ENCODE measurements at places on chromosomes 12 and 14. TPM values are rescaled to one million over a fixed set of nuclear protein-coding genes. Genes with fewer than 3 reads are reported as not detected.
A peak's percentile ranks its signal among the peaks of the same experiment; 100 is the strongest.

- peak; percentile 57 for DNase-seq
Observed at GRCh38 chr12:33703221-33703620, 263.6 kb upstream of the SYT10 start.

DNA sequence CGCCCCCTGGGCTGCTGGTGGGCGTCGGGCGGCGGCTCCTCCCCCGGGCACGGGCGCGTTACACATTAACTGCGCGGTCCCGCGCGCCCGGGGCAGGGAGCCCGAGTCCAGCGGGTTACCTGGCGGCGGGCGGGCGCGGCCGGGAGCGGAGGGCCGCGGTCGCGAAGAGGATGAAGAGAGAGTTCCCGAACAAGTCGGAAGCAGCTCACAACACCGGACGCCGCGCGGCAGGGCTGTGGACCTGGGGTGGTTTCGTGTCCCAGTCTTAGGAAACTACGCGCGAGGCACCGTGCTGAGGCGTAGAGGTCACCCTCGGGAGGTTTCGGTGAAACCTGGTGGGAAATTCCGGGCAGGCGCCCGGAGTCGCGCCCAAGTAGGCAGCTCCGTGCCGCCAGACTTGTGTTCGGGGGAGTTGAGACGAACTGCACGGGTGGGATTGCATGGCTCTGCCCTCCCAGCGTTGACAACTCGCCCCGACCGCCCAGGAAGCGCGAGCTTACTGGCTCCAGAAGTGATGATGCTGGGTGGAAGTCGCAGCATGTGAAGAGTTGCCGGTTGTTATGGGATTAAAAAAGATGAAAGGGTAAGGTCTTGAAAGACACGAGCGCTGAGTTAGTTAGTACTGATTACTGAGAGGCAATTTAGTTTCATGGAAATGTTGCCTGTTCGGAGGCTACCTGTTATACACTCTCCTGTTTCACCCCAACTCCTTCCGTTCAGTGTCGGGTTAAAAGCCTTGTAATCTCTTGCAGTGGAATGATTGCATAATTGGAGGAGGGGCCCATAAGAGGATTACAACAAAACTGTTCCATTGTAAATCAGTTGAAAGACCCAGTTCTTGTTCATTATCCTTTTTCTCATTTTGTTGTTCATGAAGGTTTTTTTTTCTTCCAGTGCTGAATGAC, 879 bp downstream of the RAB3IP start:
- peak; percentile 51 for DNase-seq

DNA sequence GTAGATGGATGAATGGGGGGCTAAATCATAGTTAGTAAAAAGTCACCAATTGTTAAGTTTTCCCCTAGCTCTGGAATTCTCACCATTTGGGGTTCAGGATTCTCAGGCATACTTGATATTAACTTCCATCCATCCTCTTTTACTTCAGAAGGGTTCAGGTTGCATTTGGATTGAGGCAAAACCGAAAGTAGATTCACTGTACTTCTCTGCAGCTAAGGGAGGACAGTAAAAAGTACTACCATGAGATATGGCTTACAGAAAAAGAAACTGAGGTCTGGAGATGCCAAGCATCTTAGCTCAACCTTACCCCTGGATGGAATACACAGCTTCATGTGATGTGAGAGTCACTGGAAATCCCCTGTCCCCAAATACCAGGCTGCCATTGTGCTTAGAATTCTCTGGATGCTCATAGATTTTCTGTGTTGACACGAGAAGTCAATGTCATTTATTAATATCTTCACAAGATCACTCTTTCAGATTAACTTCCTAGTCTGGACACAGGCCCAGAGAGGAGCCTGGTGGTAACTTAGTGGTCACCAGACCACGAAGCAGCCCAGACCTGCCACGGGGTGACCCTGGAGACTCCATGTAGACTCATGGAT, 87.1 kb downstream of the SSPN start:
- DNase-seq: no peak

GRCh38 chr12:127383281-127383680, 883.7 kb upstream of the TMEM132C start:
- peak; percentile 98 for DNase-seq

GRCh38 chr12:517538-517937, 57.8 kb downstream of the B4GALNT3 start:
- DNase-seq: no peak

GRCh38 chr12:130401703-130402102, 64.0 kb downstream of the PIWIL1 start:
- no peak for DNase-seq

DNA sequence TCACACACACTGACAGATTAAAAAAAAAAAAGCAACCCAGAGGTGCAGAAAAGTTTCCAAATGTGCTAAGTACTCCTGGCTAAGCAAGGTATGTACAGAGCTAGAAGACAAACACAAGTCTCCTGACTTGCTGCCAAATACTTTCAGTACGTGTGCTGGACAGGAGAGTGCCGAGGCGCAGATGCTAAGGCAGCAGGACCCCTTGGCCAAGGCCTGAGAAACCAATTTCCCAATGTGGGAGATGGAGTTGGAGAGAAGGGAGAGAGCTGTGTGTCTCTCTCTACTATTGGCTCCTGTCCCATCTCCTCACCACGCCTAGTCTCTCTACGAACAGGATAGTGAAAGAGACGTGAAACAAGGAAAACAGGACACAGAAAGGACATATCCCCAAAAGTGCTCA, 5.3 kb downstream of the SPRYD3 start:
- DNase-seq: no peak

- no peak for DNase-seq
Observed at GRCh38 chr14:63357841-63358240, 39.1 kb upstream of the GPHB5 start.

DNA sequence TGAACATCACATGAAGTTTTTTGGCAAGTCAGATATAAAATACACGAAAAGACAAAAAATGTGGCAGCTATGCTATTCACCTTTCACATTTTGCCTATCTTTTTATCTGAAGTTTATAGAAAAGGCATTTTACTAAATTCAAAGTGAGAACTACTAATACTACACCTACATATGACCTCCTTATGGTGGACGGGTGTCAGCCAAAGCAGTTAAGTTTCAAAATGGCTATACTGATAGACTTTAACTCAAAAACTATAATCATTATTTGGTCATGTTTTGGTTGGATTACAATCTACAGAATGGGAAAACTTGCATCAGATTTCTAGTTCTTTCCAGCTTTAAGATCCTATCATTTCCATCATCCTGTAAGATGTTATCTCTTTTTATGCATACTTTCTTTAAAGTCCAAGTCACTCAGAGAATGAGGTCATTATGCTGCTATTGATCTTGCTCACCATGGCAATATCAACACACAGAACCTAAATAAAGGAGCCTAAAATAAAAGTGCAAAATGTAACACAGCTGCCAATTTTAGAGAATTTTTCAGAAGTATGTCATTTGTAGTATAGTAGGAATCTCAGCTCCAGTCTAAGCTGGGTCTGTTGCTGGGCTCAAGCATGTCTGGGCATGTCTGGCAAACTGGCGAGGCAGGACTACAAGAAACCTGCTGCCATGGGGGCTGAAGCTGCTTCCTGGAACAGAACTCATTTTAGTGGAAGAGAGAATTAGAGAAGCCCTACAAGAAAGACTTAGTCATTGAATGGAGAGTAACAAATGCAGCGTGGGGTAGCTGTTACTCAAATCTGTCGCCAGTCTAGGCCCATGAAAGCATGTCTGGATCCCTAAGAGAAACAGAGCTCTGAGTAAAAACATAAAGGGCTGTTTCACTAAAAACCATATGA, 7.6 kb upstream of the AEBP2 start:
- peak; percentile 21 for DNase-seq

- peak; percentile 53 for DNase-seq
Observed at GRCh38 chr14:20866963-20867362, 24.2 kb upstream of the RNASE3 start.

- no peak for DNase-seq
Observed at GRCh38 chr12:45279931-45280830, 64.3 kb downstream of the ANO6 start.

DNA sequence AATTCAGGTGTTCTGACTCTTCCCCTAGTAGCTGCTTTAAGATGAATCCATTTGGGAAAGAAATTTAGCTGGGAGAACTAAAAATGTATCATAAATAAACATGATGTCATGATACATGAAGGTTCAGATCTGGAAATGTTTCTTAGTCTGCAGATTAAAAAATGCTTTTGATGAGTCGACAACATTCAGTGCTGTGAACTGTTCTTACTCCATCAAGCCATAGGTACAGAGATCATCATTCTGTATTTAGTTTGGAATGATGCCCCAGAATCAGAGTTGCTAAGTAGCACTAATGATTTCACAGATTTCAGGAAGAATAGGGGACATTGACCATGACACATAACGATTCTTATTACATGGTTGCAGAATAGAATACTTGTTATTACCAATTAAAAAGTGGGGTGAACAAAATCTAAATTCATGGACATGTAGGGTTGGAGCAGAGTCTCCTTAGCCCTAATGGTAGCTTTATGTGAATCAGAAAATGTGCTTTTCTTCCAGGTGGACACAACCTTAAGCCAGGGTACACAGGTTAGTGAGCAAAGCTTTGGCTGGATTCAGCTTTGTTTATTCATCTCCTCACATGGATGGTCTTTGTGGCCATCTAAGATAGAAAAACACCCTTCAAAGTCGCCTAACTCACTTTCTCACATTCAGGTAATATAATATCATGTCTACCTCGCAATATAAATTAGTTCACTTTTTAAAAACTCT, 205.4 kb upstream of the SEL1L start:
- no peak for DNase-seq

DNA sequence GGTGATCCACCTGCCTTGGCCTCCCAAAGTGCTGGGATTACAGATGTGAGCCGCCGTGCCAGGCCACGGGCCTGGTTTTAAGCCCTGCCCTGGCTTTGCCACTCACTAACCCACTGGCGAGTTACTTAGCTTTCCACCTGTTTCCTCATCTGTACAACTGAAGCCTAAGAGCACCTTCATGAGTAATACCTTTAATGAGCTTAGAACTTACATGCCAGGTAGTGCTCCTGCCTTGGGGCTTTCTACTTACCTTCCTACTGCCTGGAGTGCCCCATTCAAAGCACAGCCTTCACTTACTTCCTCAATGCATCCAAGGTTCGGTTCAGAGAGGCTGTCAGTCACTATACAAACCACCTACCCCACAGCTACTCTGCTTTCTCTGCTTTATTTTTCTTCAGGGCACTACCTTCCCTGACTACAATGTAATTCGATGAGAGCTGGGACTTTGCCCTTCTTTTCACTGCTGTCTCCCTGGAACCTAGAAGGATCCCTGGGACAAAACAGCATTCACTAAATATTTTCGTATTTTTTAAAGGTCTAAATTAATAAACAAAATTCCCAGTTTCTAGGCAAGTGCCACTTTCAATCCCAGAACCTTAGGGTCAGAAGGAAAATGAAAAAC, 13.8 kb downstream of the ZCCHC8 start:
- DNase-seq: peak; percentile 14

GRCh38 chr12:51846271-51846691, 2.2 kb downstream of the FIGNL2 start:
- DNase-seq: no peak

DNA sequence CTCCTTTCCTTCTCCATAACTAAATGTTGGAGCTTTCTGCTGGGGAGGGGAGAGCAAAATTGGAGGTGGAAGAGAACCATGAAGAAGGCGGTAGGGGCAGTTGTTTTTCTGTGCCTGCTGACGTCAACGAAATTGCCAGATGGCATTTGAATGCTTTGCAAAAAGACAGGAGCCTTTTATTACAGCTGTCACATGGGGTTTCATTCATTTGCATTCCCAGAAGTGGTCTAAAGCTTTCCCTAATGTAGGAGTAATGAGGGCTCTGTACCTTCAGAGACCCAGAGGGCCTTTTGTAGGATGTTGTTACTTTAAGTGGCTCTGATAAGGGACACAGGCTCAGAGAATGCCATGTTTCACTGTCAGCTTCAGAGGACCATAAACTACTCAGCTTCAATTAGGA, 107.1 kb upstream of the SLCO1C1 start:
- DNase-seq: no peak

DNA sequence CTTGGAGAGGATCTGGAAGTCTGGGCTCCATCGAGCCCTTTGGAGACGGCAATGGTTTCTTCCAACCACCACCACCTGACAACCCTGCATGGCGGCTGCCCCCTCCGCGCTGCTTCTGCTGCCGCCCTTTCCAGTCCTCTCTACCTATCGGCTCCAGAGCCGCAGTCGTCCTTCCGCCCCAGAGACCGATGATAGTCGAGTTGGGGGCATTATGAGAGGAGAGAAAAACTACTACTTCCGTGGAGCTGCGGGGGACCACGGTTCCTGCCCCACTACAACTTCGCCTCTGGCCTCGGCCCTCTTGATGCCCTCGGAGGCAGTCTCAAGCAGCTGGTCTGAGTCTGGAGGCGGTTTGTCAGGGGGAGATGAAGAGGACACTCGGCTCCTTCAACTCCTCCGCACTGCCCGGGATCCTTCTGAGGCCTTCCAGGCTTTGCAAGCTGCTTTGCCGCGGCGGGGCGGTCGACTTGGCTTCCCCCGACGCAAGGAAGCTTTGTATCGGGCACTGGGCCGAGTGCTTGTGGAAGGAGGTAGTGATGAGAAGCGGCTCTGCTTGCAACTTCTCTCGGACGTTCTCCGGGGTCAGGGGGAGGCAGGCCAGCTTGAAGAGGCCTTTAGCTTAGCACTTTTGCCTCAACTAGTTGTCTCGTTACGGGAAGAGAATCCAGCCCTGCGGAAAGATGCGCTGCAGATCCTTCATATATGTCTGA, 499 bp downstream of the TOGARAM1 start:
- peak; percentile 33 for DNase-seq

- DNase-seq: no peak
Observed at GRCh38 chr12:111773801-111774551, 7.2 kb downstream of the ALDH2 start.

DNA sequence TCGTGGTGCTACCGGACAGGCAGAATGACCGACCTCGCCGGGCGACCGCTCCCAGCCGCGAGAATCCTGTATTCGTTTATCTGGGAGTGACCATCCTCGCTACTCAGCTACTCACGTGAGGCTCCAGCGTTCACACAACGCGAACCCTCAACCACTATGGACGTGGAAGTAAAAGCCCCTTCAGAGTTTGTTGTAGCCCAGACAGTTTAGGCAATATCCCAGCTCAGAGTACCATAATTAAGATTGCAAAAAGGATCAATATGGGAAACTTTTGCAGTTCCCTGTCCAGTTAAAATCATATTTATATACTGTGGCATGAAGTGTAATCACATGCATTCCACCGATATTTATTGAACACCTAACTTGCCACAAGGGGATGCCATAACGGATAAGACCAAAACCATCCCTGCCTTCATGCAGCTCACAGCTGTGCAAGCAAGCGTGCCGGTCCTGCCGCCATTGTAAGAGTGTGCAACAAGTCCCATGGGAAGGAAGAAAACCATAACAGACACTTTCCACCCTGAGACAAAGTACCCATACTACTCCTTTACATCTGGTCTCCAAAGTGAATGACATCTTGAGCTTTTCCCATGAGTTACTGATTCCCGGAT, 938 bp upstream of the MAX start:
- DNase-seq: peak; percentile 29

- no peak for DNase-seq
Observed at GRCh38 chr12:130421896-130422295, 84.2 kb downstream of the PIWIL1 start.

GALNT6 gene
- 93.4 TPM for total RNA-seq

PYGL gene
- total RNA-seq: 174 TPM

OR10P1 gene
- total RNA-seq: not detected

SLC6A15 gene
- not detected for total RNA-seq

MEG3 gene
- total RNA-seq: not detected

SLC24A4 gene
- total RNA-seq: not detected

ATF7 gene
- 14.2 TPM for total RNA-seq

ADIPOR2 gene
- total RNA-seq: 26.5 TPM

RNFT2 gene
- total RNA-seq: 15.8 TPM

RFX4 gene
- total RNA-seq: not detected

KERA gene
- not detected for total RNA-seq

TMEM132D gene
- not detected for total RNA-seq

IAPP gene
- total RNA-seq: not detected

SLC38A6 gene
- total RNA-seq: 28.0 TPM

FGF6 gene
- not detected for total RNA-seq

Data from PC-3 (cell line).